ENCODE measurements at places on chromosomes 13 and 19. TPM values are rescaled to one million over a fixed set of nuclear protein-coding genes. Genes with fewer than 3 reads are reported as not detected.

SHANK1 gene
- 1.2 TPM for polyA plus RNA-seq

ZNF836 gene
- 4.5 TPM for polyA plus RNA-seq

ZNF560 gene
- polyA plus RNA-seq = not detected

RPL18 gene
- 2,771 TPM for polyA plus RNA-seq

C19orf33 gene
- polyA plus RNA-seq = 1,069 TPM

SPART gene
- polyA plus RNA-seq = 19.7 TPM

LGALS14 gene
- polyA plus RNA-seq = not detected

ZNF534 gene
- not detected for polyA plus RNA-seq

GRCh38 chr13:65530688-65531087 lies 1699.4 kb downstream of the PCDH9 start:
- H3K36me3 ChIP-seq = no peaks in the 10 kb centered on the region
- no peaks in the 10 kb centered on the region for H3K4me1 ChIP-seq
- H3K27me3 ChIP-seq = no peaks in the 10 kb centered on the region
- H3K4me3 ChIP-seq = no peak overlapping the region
- no peak overlapping the region for H3K27ac ChIP-seq

DNA sequence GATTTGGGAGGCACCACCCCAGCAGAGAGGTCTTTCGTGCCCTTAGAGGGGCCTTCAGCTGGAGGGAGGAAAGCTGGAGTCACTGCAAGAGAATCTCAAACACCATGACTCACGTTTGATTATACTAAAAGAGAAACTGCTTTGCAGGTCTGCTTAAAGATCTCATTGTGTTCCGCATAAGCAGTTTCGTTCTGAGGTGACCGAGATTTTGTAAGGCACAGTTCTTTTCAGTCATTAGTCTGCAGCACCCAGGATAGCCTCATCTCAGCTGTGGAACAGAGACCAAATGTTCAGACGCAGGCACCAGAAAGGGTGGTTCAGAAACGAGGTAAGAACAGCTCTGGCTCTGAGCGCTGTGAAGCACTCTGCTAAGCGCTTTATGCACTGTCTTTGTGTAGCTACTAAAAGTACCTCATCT lies 71.2 kb upstream of the GTF3A start:
- H3K4me3 ChIP-seq = no peak overlapping the region
- H3K4me1 ChIP-seq = peaks cover 24% of the 10 kb centered on the region
- peak overlapping the region; percentile 71 for H3K27ac ChIP-seq
- H3K27me3 ChIP-seq = no peaks in the 10 kb centered on the region
- no peak for DNase-seq
- H3K36me3 ChIP-seq = no peaks in the 10 kb centered on the region

DNA sequence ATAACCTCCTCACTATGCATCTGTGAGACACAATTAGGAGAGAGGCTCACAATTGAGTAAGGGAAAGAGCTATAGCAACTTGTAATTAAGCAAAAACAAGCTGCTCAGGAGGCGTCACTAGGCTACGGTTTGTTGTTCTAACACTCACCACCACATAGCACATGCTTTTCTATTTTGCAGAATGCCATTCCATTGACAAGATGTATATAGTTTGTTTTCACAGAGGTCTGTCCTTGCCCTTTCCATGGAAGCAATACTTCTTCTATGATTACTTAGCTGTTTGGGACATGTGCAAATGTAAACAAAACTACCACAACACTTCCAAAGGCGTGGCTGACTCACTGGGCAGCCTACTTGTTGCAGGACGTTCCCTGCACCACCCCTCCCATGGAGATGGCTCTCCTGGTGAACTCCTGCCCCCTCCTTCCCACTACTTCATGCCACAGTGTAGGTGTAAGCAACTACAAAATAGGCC lies 33.9 kb upstream of the FAM216B start:
- no peaks in the 10 kb centered on the region for H3K4me1 ChIP-seq
- no peaks in the 10 kb centered on the region for H3K36me3 ChIP-seq
- no peak for DNase-seq
- no peak overlapping the region for H3K27ac ChIP-seq

DNA sequence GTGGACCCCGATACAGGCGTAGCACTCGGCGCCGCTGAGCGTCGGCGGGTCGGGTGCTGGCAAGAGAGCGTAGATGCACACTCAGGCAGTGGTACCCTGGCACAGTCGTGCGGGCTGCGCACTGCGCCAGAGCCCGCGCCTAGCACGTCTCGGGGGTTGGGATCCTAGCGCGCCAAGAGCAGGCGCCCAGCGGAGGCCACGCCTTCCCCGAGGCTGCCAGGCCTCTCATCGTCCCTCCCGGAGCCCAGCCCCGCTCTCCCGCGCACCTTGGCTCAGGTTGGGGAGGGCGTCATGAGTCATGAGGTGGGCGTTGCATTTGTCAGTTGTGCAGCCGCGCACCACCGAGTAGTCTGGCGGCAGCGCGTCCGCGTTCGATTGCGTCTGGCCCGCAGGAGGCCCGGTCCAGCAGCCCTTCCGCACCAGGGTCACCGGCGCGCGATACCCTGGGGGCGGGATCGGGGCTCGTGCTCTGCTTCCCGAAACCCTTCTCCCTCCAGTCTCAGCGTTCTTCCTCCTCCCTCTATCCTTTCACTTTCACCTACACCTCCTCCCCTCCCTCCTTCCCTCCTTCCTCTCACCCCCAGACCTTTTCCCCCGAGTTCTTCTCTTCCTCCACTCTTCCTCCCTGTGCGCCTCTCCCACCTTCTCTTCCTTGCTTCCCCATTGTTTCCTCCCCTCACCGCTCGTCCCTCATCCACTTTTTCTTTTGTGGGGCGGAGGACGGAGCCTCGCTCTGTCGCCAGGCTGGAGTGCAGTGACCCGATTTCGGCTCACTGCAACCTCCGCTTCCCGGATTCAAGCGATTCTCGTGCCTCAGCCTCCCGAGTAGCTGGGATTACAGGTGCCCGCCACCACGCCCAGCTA lies 3.5 kb downstream of the LYPD5 start:
- peak; percentile 62 for DNase-seq
- peaks cover 9% of the 10 kb centered on the region for H3K27me3 ChIP-seq
- peaks cover 20% of the 10 kb centered on the region for H3K4me1 ChIP-seq
- H3K4me3 ChIP-seq = peak overlapping the region; percentile 45
- no peaks in the 10 kb centered on the region for H3K36me3 ChIP-seq
- H3K27ac ChIP-seq = peak overlapping the region; percentile 42

DNA sequence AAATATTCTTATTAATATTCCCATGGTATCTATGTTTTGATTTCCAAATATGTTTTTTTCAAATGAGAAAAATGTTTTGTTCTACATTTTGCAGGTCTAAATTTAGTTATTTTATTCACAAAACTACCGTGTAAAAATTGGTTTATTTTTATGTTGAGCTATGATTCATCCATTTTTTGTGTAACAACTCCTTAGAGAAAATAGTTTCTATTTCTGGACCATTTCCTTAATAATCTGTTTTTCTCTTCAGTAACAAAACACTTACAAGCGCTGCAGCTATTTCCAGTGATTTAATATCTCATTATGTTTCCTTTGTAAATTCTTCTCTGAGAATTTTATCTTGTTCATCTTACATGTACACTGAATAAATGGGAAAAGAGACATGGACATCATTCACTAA lies 550.7 kb upstream of the SLITRK5 start:
- no peak for DNase-seq
- no peaks in the 10 kb centered on the region for H3K27me3 ChIP-seq
- H3K27ac ChIP-seq = no peak overlapping the region
- H3K4me1 ChIP-seq = no peaks in the 10 kb centered on the region
- H3K4me3 ChIP-seq = no peak overlapping the region
- H3K36me3 ChIP-seq = no peaks in the 10 kb centered on the region

GRCh38 chr19:1987197-1988187 lies 28.0 kb downstream of the BTBD2 start:
- no peaks in the 10 kb centered on the region for H3K4me1 ChIP-seq
- no peak for DNase-seq
- no peaks in the 10 kb centered on the region for H3K27me3 ChIP-seq
- no peak overlapping the region for H3K4me3 ChIP-seq
- no peak overlapping the region for H3K27ac ChIP-seq

DNA sequence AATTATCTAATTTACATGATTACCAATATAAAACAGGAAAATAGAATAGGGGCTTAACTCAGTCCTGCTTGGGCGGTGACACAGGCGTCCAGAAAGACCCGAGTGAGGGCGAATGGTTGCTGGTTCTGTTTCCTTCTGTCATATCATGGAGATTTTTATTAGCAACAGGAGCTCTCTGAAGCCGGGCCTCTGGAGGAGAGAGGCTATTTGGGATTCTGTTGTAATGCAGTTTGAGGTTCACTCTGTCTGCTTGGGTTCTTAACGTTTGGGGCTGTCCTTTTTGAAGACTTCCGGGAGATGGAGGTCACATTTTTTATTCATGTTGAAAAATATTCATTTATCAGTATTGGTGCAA lies 115.7 kb upstream of the ZNF536 start:
- H3K36me3 ChIP-seq = no peaks in the 10 kb centered on the region
- DNase-seq = no peak
- H3K27me3 ChIP-seq = peaks cover 49% of the 10 kb centered on the region
- no peak overlapping the region for H3K27ac ChIP-seq
- H3K4me3 ChIP-seq = no peak overlapping the region

DNA sequence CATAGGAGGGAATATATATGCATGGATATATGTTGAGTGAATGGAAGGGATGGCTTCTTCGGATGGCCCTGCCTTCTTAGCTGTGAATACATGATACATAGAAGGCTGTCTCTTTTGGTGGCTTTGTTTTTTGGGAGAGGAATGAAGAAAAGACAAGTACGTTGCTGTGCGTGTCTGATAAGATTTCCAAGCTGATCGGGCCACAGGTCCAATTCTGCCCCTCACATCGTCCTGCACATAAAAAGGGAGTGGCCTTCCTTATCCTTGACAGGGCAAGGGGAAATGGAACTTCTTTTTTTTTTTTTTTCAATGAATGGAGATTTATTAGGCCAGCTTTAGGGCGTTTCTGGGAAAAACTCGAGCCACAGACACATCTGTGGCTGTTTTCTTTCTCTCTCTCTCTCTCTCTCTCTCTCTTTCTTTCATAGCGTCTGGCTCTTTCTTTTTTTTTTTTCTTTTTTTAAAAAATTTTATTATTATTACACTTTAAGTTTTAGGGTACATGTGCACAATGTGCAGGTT lies 103.8 kb upstream of the SPATA13 start:
- no peak overlapping the region for H3K27ac ChIP-seq
- H3K4me3 ChIP-seq = no peak overlapping the region
- H3K27me3 ChIP-seq = no peaks in the 10 kb centered on the region
- no peaks in the 10 kb centered on the region for H3K36me3 ChIP-seq

GRCh38 chr13:73989244-73989843 lies 144.9 kb downstream of the KLF12 start:
- no peak overlapping the region for H3K27ac ChIP-seq
- H3K36me3 ChIP-seq = no peaks in the 10 kb centered on the region
- DNase-seq = peak; percentile 29
- H3K27me3 ChIP-seq = no peaks in the 10 kb centered on the region

DNA sequence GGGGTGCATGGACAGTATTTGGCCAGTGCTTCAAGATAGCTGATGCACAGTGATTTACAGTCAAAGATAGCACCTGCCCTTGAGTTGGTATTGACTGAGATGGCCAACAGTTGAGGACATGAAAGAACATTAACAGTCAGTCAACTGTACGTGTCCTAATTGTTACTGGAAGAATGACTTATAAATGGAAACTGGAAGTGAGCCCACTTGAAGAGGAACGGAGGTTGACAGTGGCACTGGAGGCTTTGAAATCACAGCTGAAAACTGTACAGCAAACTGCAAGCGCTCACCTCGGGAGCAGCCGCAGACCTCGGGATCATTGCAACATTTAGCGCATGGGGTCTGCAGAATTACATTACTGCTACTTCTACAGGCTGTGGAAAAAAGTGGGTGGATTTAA lies 77.1 kb downstream of the GGACT start:
- H3K4me3 ChIP-seq = no peak overlapping the region
- peaks cover 9% of the 10 kb centered on the region for H3K36me3 ChIP-seq
- peaks cover 11% of the 10 kb centered on the region for H3K4me1 ChIP-seq
- no peaks in the 10 kb centered on the region for H3K27me3 ChIP-seq

DNA sequence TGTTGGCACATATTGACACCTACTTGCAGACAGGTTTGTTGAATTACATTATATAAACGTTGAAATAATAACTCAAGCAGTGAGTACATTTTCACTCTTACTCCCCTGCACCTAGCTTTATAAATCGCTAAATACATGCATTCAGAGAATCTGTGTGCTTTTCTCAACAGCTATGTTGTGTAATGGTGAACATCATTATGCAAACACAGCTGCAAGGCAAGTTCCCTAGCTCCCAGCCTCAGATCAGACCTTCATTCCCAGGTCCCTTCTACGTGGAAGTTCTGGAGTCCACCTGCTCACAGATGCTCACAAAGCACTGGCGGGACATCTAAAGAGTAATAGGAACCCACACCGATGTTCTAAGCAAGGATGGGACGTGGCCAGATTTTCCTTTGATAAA lies 86.8 kb upstream of the PEG3 start:
- no peak overlapping the region for H3K27ac ChIP-seq
- DNase-seq = no peak
- no peaks in the 10 kb centered on the region for H3K4me1 ChIP-seq
- H3K4me3 ChIP-seq = no peak overlapping the region
- H3K27me3 ChIP-seq = no peaks in the 10 kb centered on the region
- no peaks in the 10 kb centered on the region for H3K36me3 ChIP-seq

Data from stomach (tissue), 19 donors.